ENCODE measurements at places on chromosomes 3 and 15.

- DNase-seq, result no peak
These were observed 20.7 kb downstream of the ZBTB38 start for GRCh38 chr3:141388823-141389621.

GRCh38 chr3:160893207-160893606 lies 137.2 kb downstream of the PPM1L start:
- no peak for DNase-seq

DNA sequence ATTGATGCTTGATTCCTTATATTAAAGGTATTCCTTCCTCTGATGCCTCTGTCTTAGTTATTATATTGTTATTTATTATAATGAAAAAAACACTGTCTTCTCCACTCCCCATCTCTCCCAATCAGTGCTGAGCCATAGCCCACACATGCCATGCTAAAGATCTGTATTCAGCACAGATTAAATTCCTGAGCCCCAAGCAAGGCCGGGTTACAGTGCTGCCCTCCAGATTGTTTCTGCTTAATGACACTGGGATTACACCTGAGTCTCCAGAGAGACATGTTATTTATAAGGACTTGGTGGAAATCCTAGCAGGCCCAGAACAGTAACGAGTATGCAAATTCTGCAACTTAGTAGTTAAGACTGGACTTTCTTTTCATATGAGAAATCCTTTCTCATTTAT lies 305.9 kb upstream of the UMPS start:
- DNase-seq, result no peak

DNA sequence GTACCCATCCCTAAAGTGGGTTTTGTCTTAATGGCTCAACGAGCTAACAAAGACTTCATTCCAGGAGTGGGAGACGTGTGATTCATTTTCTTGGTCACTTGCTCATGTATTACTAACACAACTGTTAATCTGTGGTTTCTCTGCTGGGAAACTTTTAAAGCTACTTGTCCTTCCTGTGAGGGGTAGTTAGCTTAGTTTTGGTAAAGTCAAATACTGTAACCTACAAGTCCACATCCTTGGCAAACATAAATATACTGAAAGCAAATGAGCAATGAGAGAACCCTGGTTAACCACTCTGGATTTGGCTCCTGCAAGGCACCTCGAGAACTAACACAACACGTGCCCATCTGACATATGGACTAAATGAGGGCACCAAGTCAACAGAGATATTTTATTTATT lies 19.9 kb downstream of the NOX5 start:
- DNase-seq, result no peak

DNA sequence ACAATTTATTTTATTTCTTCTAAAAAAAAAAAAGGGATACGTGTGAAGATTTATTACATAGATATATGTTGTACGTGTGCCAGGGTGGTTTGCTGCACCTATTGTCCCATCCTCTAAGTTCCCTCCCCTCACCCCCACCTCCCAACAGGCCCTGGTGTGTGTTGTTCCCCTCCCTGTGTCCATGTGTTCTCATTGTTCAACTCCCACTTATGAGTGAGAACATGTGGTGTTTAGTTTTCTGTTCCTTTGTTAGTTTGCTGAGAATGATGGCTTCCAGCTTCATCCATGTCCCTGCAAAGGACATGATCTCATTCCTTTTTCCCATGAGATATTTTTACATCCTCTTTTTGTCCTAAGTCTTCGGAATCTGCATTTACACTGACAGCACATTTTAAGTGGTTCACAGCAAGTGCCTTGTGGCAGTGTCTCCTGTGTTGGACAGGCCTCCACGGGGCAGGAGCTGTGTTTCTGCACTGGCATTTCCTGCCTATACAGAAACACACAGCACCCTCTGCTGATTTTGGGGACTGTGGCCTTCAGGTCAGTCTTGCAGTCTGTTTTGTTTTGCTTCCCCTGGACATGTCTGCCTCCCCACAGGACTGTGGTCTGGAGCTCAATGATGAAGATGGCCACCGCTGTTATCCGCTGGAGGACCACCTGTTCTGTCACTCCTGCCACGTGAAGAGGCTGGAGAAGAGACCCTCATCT lies 12.7 kb upstream of the SACM1L start:
- DNase-seq, result no peak

All from stimulated activated CD4-positive, alpha-beta T cell treated with anti-CD3 and anti-CD28 coated beads, Interleukin-1b, Interleukin-23, amount 100 ng/mL, for 48 hours (primary cell).